ENCODE measurements at places on chromosomes 1 and 21.

- DNase-seq: peak; percentile 98
These were observed 54.7 kb downstream of the MEF2D start for GRCh38 chr1:156445789-156446263.

- no peak for DNase-seq
These were observed 306.0 kb upstream of the SGIP1 start for GRCh38 chr1:66227966-66228365.

GRCh38 chr1:14822493-14822892, 224.0 kb downstream of the KAZN start:
- no peak for DNase-seq

GRCh38 chr1:68974447-68974846, 477.6 kb upstream of the DEPDC1 start:
- no peak for DNase-seq

- DNase-seq: no peak
These were observed 5.1 kb upstream of the SSR2 start for GRCh38 chr1:156025876-156026275.

GRCh38 chr1:201360486-201360885, 17.0 kb downstream of the TNNT2 start:
- no peak for DNase-seq

- no peak for DNase-seq
These were observed 3.8 kb upstream of the MUL1 start for GRCh38 chr1:20511518-20512428.

GRCh38 chr1:159088050-159088449, 11.5 kb upstream of the AIM2 start:
- DNase-seq: no peak

DNA sequence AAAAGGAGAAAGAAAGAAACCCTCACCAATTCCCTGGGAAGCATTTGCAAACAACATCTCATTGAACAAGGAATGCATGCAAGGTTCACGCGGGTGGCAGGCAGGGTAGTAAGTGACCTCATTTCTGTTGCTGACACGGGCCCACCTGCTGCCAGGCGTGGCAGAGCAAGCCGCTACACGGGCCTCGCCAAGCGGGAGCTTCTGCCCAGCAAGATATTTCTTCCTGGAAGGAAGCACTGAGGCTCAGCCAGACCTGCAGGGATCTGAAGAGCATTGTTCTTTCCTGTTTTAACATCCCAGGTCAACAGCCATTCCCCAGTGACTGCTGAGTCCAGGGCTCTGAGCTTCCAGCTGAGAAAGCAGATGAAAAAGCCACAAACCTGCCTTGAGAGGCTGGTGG, 91.9 kb upstream of the IGSF21 start:
- peak; percentile 9 for DNase-seq

- no peak for DNase-seq
These were observed 25.1 kb downstream of the CDCP2 start for GRCh38 chr1:54127594-54128300.

DNA sequence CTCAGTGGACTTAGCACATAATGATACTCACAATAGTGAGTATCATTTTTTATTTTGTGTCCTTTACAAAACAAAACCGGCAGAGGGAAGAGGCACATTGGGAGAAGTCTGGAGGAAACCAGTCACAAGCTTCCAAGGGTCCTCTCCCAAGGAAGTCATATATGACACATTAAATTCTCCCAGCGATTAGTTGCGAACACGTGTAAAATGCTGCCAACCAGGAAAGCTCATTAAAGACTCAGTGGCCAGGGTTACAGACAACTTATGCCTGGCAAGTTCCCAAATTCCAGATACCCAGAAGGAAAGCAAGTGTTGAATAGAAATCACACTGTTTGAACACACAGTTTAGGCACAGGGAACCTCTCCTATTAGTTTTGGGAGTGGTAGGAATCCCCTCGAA, 52.5 kb downstream of the TTC13 start:
- DNase-seq: no peak

DNA sequence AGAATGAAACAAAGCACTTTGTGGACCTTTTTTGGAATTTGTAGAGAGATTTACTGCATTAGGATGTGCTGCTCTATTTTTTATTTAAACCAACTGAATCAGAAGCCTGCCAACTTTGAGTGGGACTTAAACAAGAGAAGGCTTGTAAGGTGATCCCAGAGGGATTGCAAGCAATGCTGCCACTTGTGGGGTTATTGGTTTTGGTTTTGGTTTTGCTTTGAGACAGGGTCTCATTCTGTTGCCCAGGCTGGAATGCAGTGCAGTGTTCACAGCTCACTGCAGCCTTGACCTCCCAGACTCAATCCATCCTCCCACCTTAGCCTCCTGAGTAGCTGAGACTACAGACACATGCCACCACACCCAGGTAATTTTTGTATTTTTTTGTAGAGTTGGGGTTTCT, 32.2 kb upstream of the GNG5 start:
- DNase-seq: no peak

DNA sequence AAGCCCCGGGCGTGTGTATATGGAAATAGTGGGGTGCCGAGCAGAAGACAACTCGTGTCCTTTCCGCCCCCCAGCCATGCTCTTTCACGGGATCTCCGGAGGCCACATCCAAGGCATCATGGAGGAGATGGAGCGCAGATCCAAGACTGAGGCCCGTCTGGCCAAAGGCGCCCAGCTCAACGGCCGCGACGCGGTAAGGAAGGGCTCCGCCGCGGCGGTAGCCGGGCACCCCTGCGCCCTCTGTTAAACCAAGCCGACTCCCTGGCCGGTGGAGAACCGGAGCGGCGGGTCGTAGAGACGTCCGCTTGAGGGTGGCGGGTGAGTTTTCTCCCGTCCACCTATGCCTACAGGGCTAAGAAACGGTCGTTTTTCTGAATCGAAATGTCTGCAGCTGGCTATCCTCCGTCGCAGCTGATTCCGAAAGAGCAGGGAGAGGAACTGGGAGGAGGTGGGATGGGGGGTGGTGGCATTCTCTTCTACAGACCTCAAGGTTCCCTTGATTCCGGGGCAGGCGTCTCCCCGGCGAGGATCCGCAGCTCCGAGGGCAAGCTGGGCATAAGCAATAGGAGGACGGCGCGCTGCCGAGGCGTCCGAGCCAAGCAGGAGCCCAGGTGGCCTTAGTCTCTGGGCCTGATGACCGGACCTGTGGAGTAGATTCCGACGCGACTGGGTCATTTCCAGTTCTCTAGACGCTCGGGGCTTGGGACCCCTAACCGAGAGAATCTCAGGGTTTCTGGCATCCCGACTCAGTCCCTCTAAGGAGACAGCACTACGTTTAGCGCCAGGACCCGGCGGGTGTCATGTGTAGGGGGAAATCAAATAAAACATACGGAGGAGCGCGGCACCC, 856 bp downstream of the LHX9 start:
- DNase-seq: no peak

DNA sequence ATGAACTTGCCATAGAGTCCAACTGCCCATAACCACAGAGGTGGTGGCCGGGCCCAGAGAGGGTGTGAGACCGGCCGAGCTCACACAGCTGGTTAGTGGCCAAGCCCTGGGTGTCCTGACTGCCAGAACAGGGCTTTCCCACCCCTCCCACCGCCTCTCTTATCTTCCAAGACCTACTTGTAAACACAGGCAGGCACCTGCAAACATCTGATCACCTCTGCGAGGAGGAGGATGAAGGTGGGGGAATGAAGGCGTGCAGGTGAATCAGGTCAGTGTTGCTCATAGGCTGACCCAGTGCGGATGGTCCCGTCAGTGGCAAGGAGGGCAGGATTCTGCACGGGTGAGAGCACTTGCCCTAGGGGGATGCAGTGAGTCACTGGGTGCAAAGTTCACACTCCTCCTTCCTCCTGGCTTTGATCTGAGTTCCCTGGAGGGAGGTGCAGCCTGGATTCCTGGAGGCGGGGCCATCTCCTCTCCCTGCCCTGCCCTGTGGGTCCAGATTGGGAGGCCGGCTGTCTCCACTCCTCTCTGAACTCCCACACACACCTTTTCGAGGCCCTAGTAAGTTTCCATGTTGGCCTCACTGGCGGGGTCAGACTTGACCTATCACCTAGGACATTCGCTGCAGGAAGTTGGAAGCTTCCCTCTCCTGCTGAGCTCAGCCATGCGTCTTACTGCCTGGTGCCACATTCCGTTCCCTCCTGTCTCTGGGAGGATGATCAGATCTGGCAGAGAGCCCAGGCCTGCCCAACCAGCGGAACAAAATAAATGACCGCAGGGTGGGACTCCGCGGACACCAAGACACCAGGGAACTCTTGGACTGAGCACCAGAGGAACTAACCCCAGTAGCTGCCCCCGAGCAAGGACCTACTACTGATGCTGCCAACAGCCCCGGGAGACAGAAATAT, 7.3 kb downstream of the UQCRHL start:
- DNase-seq: peak; percentile 87

DNA sequence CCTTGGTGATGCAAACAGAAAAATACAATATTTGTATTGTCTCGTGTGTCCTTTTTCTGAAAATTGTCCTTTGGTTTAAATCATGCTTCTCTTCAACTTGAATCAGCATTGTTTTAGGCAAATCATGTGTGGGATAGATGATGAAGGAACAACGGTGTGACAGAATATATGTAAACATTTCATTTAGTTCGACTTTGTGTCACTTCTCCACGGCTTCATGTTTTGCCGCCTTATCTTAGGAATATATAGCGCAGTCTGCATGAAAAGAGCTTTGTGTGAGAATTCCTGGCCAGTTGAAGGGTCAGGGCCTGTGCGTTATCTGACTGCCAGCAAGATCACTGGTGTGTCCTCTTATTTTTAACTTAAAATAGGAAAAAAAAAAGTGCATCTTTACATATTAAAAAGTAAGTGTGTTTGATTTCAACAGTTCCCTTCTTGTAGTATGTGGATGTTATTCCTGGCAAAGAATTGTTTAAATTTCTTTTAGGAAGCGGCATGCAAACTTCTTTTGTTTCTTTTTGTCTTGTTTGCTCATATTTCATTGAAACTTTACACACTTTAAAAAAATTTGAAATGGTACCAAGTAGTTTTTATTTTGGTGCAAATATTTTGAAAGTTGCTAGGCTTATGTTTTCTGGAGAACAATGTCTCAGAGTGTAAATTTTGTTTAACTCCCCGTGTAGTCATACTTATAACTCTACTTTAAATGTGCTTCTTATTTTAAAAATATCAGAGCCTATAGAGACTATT, 465.2 kb downstream of the USP25 start:
- no peak for DNase-seq

- peak; percentile 50 for DNase-seq
These were observed 111.7 kb downstream of the GLUL start for GRCh38 chr1:182279724-182280503.

GRCh38 chr1:7250597-7251453, 465.6 kb downstream of the CAMTA1 start:
- DNase-seq: no peak

DNA sequence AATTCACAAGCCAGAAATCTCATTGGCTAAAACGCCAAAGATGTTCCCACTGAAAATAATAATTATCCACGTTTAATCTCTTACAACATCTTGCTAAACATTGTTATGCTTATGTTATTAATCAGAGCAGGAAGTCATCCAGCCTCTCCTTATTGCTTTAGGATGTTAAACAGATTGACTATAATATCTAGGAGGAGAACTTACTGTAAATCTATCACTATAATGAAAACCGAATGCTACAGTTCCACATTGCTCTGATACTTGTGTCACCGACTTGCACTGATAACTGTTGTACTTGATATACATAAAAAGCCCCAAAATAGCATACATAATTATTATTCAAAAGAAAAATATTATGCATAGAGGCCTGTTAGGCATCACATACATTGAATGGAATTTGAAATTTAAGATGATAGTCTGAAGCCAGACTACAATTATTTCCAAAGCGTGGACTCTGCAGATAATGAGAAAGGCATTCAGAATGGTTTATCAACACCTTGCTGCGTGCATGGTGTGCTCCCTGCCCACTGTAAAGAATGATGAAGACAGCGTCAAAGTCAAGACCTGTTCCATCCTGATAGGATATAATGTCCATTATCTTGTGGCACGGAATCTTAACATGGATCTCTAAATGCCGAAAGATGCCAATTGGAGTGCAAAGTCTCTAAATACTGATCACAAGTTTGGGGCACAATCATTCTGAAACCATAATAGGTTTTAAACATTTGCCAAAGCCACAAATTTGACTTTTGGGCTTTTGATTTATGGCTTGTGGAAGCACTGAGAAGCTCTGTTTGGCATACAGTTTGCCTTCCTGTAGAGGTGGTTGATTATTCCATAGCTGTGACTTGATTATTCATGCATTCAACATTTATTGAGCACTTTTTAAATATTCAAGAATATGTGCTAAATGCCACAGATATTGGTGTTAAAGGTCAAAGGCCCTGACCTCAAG, 71.3 kb downstream of the CRB1 start:
- no peak for DNase-seq

DNA sequence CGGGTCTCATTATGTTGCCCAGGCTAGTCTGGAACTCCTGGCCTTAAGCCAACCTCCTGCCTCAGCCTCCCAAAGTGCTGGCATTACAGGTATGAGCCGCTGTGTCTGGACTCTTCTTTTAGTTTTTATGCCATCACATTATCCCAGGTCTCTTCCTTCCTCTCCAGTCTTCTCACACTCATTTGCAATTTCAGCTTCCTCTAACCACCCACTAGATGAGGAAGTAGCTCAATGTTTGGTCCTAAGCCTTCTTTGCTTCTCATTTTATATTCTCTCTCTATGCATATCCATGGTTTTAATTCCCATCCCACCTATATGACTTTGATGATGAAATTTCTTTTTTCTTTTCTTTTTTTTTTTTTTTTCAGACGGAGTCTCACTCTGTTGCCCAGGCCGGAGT, 3.1 kb upstream of the ZBTB8A start:
- no peak for DNase-seq

- no peak for DNase-seq
These were observed 279.5 kb downstream of the KIF26B start for GRCh38 chr1:245434280-245434679.

DNA sequence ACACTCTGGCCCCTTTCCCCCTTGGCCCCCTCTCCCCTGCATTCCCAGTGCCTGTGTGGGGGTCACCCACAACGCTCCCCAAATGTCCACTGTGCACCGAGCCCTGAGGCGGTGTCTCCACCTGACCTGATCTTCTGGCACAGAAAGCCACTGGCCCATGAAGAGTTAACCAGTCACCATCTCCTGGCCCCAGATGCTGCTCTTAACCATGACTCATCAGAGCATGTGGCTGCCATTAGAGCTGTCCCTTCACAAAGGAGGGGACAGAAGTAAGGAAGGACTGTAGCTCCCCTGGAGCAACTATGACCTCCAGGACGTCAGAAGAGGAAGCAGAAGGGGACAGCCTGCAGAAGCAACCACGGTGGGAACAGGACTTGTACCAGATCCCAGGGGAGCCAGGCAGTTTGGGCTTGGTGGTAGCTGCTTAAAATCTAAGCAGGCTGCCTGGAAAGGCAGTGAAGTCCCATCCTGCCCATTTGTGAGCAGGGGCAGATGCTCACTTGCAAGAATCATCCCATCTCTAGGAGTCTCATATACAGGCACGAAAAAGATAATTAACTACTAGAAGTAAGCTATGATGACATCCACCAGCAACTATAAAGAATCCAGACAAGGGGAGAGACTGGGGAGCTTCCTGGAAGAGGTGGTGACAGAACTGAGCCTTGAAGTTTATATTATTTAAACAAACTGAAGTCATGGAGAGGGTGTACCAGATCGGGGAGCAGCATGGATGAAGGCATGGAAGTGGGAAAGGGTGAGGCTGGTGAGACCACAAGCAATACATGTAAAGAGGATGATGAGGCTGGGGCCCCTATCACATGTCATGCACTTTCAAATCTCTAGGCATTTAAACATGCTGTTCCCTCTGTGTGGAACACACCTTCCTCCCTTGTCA, 1.1 kb upstream of the TTC39A start:
- DNase-seq: peak; percentile 53
